ENCODE measurements at places on chromosomes 2 and 18. TPM values are rescaled to one million over a fixed set of nuclear protein-coding genes. Genes with fewer than 3 reads are reported as not detected.

Gene STK36
- 65.6 TPM for total RNA-seq

Gene LRRTM1
- total RNA-seq, result not detected

Gene TRAPPC12
- 62.7 TPM for total RNA-seq

Gene UGT1A5
- not detected for total RNA-seq
